ENCODE measurements at places on chromosomes 6 and 20.
A peak's percentile ranks its signal among the peaks of the same experiment; 100 is the strongest.

DNA sequence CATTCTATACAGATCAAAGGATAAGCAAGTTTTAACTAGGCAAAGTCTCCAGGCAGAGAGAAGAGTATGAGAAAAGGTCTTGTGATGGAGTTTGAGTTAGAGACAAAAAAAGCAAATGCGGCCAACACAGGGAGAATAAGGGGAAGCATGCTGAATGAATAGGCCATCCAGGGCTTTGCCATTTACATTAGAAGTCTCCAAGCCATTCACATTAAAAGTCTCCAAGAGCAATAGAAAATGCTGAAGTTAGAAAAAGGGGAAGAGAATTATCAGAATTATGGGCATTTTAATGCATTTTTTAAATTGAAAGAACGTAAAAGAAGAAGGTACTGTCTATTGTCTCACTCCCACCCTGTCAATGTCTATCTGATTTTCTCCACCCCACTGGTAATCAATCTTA lies 49.4 kb downstream of the PDSS2 start:
- no peak for DNase-seq

- no peak for DNase-seq
Observed at GRCh38 chr20:9551808-9552550, 37.6 kb downstream of the LAMP5 start.

DNA sequence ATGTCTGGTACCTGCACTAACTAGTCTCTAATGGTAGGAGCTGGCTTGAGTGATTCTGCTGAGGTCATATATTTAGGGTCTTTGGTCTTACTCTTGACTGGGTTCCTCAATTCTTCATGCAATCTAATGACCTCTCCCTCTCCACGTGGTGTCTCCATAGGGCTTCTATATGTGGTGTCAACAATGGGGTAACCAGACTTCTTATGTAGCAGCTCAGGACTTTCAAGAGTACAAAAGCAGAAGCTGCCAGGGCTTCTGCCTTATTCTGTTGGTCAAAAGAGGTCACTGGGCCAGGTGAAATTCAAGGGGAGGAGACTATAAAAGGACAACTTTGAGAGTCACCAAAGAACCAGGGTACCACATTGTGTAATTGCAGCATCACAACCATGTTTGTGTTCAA lies 54.3 kb downstream of the NUS1 start:
- no peak for DNase-seq

- no peak for DNase-seq
Observed at GRCh38 chr6:83198486-83199172, 5.5 kb downstream of the RWDD2A start.

DNA sequence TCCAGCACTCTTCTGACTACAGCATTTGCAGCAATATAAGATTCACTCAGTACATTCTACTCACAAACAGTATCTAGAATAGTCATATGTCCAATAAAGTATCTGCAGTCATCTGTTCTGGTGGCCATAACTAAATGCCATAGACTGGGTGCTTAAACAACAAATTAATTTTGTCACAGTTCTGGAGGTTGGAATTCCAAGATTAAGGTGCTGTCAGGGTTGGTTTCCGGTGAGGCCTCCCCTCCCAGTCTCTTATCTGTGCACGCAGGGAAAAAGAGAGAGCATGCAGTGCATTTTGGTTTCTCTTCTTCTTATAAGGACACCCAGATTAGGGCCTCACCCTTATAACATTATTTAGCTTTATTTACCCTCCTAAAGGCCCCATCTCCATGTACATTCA lies 21.3 kb upstream of the NUS1 start:
- DNase-seq: no peak

DNA sequence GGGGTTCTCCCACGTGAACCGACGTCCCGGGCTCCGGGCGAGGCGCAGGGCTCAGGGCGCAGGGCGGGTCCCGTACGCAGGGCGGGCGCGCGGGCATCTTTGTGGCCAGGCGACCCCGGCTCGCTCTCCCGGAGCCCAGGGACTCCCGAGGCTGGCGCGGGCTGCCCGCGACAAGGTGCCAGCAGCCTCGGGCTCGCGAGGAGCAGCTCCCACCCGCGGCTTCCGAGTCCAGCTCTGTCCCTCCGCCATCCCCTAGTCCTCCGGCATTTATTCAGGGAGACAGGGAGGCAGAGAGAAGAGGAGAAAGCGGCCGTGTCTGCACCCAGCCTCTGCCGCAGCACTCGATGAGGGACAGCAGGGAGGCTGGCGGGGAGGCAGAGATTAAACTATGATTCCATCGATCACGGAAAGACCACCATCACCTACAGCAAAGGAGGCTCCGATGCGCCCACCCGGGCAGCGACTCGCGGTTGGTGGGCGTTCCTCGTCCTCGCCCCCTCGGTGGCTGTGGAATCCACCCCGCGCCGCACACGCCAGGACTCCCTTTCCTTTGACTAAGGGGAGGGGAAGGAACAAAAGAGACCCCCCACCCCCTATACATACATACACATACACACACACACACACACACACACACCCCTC lies 1.1 kb downstream of the RGS17 start:
- DNase-seq: no peak

DNA sequence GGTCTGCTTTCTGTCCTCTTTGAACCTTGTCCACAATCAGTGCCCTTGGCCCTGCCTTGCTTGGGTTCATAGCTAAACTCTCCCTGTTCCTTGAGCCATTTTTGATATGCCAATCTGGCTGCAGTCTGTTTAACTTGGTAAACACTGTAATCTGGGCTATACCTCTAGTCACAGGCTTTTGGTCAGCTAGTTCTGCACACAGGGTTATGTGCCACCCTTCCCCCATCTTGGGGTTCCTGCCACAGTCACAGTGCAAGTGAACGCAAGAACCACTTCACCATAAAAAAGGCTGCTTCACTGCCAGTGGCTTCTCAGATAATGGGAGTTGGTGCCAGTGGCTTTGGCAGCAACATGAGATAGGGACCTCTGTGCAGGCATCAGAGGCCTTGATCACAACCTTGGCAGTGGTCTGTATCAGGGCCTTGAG lies 10.9 kb upstream of the ATRN start:
- no peak for DNase-seq

- peak; percentile 56 for DNase-seq
Observed at GRCh38 chr20:32902456-32903420, 44.0 kb downstream of the EFCAB8 start.

- DNase-seq: no peak
Observed at GRCh38 chr20:45822857-45823256, 4.3 kb downstream of the TNNC2 start.

- DNase-seq: no peak
Observed at GRCh38 chr6:102848796-102849195, 1455.3 kb downstream of the GRIK2 start.

DNA sequence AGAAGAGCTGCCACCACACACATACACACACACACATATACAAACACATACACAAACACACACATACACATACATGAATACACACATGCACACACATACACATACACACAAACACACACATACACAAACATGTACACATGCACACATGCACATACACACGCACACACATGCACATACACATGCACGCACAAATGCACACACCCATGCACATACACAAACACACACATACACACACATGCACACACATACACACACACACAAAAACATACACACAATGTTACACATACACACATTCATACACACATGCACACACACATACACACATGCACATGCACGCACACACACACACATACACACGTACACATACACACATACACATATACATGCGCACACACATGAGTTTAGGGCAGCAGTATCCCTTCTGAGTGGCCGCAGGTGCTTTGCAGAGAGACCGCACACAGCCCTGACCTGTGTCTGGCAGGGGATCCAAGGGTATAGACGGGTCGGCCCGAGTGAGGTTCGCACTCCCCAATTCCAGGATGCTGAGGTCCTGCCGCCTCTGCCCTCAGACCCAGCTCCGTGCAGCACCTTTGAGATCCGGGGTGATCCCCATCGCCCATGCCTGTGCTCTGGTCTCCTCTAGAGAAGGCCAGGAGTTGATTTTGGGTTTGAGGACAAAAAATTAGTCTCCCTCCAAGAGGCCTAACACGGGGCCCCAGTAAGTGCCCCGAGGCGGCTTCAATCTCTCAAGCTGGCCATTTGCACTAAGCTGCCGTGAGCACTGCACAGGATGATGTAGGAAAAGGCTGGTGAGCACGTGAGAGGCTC lies 56.8 kb downstream of the TMEM242 start:
- DNase-seq: no peak

DNA sequence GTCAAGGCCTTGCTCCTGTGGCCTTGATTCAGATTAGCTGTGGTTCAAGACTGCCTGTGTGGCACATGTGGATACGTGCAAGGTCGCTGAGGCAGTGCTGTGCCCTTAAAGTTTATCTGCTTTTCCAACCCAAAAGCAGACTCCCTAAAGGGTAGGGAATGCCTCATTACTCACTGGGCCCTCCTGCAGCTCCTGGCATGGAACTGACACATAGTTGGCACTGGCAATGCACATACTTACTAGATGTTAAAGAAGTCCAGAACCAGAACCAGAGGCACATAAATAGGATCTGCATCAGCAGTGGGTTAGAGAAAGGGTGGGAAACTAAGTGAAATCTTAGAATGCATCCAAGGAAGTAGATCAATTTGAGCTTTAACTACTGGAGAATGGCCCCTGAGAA lies 90.6 kb upstream of the MLN start:
- no peak for DNase-seq

GRCh38 chr20:37384683-37385174 lies 38.8 kb downstream of the SRC start:
- peak; percentile 70 for DNase-seq

DNA sequence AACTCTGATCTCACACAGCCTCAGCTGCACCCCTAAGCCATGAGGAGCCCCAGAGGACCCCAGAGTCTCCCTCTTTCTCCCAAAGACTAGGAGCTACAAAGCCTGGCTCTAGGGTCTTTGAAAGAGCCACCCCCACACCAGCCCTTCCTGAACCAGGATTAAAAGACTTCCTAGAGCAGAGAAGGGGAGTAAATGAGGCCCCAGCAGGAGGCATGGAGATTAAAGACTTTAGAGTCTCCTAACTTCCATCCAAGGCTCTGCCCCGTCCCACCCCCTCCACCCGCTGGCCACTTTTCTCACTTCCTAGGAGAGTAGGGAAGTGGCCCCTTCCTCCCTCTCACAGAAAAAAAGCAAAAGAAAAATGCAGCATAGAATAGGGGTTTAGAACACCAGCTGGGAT lies 1.7 kb downstream of the PREX1 start:
- no peak for DNase-seq

- no peak for DNase-seq
Observed at GRCh38 chr20:10927011-10927583, 253.3 kb upstream of the JAG1 start.

DNA sequence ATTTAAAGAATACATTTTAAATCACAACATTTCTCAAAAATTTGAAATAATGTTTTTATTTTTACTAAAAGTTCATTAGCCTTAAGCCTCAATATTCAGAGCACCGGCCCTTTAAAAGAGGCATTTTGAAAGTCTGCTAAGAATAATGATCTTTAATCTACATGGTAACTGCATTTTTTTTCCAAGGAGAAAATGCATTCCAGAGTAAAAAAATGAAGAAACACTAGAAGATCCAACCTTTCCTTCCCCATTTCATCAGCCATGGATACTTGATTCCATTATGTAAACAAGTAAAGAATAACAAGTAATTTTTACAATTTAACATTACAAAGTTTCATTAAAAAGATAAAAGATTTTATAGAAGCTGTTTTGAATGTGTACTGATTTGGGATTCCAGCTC lies 21.8 kb downstream of the LCA5 start:
- no peak for DNase-seq

DNA sequence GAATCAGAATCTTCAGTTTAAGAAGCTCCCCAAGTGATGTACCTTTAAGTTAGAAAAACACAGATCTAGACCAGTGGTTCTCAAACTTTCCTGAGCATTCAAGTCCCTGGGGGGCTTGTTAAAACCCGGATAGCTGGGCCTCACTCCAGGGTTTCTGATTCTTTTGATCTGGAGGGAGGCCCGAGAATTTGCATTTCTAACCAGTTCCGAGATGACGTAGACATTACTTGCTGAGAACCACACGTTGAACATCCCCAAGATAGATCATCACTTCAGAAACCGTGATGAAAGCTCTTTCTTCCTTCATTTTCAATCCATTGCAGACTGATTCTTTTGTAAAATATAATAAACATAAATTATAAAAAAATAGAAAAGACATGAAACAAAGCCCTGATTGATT lies 40.7 kb upstream of the KIF16B start:
- DNase-seq: no peak

- DNase-seq: no peak
Observed at GRCh38 chr6:169824021-169824420, 72.6 kb downstream of the ERMARD start.

DNA sequence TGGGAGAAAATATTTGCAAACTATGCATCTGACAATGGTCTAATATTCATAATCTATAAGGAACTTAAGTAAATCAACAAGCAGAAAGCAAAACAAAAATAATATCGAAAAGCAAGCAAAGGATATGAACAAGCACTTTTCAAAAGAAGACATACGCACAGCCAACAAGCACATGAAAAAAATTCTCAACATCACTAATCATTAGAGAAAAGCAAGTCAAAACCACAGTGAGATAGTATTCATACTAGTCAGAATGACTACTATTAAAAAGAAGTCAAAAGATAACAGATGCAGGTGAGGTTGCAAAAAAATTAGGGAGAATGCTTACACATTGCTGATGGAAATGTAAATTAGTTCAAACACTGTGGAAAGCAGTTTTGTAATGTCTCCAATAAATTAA lies 410.2 kb downstream of the MMUT start:
- DNase-seq: no peak

DNA sequence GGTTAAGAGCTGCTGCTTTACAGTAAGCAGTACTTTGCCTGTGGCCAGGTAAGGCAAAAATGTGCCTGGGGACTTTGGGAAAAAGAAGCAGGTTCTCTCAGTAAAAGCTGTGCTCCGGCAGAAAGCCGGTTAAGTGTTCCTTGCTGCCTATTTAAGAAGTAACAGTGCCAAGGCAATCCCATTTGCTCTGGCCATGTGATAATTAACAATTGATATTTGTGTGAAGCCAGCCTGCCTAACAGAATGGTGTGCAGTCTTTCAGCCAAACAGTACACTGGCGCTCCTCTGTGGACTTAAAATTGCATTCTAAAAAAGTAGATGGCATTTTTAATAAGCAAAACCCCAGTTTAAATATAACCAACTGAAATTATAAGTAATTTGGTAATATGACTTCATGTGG lies 430.3 kb downstream of the PLCB1 start:
- no peak for DNase-seq

DNA sequence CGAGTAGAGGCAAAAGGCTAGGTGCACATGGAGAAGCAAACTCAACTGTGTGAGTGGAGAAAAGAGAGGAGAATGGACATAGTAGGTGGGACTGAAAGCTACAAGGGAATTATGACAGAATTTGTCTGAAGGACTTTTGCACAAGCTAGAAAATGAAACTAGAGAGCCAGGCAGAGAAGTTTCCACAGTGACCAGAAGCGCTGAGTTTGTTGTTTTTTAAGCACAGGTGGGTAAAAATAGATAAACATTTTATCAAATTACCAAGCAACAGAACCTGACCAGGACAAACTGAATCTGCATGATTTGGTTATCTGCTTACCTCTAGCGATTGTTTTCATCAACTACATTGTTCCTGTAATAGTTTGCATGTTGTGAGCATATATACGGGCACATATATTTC lies 38.6 kb downstream of the SMLR1 start:
- no peak for DNase-seq

GRCh38 chr6:75283907-75284631 lies 523 bp downstream of the TMEM30A start:
- DNase-seq: no peak

- DNase-seq: no peak
Observed at GRCh38 chr6:110114004-110114403, 65.5 kb downstream of the WASF1 start.

All from stimulated activated CD4-positive, alpha-beta T cell treated with anti-CD3 and anti-CD28 coated beads, TNF-alpha, amount 100 ng/mL, for 1 hour (primary cell).